Nephron progenitor cell (in vitro differentiated cells): ENCODE measurements at places on chromosomes 11 and 22.

GRCh38 chr11:67468456-67468758 is 644 bp downstream of the TMEM134 start:
- no peak for DNase-seq

DNA sequence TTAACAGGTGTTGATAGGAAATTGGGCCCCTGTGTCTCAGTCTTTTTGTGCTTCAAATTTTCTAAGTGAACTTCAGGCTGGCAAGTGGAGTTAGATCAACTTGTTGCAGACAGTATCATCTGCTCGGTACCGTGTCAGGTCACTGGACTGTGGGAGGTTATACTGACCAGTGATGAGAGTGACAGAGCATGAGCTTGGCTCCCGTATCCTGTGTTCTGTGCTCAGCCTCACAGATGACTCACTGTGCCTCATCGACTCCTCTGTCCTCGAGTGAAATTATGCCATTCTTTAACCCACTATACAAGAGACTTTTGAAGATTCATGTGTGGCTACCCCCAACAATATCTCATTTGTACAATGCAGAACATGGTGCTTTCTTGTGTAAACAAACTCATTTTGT is 7.9 kb downstream of the GRAP2 start:
- no peak for DNase-seq

GRCh38 chr22:19292458-19293230 is 1.1 kb upstream of the CLTCL1 start:
- DNase-seq = peak; percentile 6

- no peak for DNase-seq
Observed at GRCh38 chr22:25919452-25919851, 177.5 kb downstream of the MYO18B start.

GRCh38 chr11:16309226-16309625 is 47.1 kb downstream of the SOX6 start:
- DNase-seq = no peak

DNA sequence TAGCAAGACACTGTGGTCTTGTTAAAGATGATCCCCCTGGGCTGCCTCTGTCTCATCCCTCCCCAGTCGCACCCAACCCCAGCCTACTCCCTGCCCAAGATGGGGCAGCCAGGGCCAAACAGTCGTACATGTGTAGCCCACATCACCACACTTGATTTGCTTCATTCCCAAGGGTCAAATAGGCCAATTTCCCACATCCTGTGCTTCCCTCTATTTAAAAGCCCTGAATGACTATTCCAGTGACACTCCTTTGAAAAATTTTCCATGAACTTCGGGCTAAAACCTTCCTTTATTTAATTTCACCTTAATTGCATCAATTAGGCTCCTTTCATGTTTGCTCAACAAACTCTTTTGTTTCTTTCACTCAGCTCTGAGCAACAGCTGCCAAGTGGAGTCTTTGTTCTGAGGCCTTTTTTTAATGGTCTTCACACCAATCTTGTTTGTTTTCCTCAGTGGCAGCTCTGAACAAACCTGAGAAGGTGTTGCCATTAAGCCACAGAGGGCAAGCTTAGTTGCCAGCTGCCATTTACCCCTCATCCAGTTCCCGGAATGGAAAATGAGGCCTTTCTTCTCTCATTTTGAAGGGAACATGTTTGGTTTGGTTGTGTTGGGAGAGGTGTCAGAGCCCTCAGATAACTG is 126.9 kb downstream of the APIP start:
- no peak for DNase-seq

- DNase-seq = peak; percentile 1
Observed at GRCh38 chr11:73271936-73272679, at the start of gene P2RY6. Gene P2RY6, plus strand, starts transcription at chr11:73272338. Its CDS starts 24,181 bp downstream, at chr11:73296519.

- no peak for DNase-seq
Observed at GRCh38 chr22:42691440-42691839, 29.2 kb downstream of the A4GALT start.

- DNase-seq = no peak
Observed at GRCh38 chr11:43979571-43980219, 37.3 kb downstream of the C11orf96 start.

DNA sequence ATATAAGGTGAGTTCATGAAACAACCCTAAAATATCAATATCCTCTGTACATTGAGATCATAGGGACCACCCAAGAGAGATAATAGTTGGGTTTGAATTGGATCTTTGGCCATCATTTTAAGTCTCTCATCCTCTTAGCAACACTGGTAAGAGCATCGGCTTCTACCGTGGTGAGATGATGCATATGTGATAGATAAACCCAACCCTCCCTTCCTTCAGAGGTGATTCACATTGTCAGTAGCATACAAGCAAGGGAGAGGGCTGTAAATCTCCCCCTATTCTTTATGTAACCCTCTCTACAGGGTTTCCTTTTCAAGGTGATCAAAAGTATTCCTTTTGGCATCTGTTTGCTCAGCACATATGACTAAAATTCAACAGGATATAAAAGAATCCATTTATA is 102.4 kb upstream of the MTMR2 start:
- no peak for DNase-seq

GRCh38 chr11:2526808-2527381 is 82.1 kb downstream of the KCNQ1 start:
- peak; percentile 26 for DNase-seq

DNA sequence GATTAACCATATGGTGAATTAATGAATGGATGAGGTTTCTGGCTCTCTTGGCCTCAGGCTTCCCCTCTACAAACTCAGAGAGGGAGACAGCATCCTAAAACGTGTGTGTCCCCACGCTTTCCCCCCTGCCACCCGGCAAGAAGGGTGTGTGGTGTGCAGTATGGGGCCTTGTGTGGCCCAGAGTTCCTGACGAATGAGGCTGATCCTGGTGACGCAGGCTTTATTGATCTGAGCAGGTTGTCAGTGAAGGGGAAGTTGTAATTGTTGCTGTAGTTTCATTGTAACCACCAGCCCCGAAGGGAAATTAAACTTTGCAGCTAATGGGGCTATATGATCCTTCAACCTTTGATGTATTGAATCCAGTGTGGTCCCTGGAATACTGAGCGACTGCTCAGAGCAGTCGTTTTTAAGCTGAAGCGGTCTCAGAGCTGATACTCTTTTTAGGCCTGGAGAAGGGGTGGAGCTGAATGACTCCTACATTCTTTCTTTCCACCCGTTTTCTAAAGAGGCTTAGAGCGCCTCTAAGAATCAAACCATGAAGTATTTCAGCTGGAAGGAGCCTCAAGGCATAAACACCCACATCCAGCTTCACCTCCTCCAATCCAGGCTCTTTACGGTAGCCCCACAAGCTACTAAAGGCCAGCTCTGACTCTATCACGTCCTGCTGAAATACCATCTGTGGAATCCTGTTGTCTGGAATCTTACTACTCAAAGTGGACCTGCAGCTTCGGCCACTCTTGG is 284.7 kb downstream of the MIAT start:
- no peak for DNase-seq

- DNase-seq = no peak
Observed at GRCh38 chr11:64786308-64786707, 8.0 kb upstream of the SF1 start.

- no peak for DNase-seq
Observed at GRCh38 chr11:116412118-116412889, 360.5 kb downstream of the BUD13 start.

DNA sequence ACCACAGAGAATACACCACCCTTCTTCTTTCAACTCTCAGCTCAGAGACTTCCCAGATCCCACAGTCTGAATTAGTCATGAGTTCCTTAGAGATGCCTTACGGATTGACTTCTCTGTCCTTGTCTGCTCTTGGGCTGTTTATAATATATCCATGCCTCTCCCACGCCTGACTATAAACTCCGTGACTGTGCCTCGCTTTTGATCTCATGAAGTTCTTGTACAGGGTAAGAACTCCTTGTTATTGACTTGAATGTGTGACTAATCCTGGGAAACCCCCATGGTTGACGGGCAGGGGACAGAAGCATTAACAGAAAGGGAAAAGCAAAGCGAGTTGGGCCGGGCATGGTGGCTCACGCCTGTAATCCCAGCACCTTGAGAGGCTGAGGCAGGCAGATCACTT is 62.4 kb upstream of the POU2AF1 start:
- DNase-seq = no peak

GRCh38 chr11:91673705-91674104 is 550.9 kb upstream of the FAT3 start:
- DNase-seq = no peak

DNA sequence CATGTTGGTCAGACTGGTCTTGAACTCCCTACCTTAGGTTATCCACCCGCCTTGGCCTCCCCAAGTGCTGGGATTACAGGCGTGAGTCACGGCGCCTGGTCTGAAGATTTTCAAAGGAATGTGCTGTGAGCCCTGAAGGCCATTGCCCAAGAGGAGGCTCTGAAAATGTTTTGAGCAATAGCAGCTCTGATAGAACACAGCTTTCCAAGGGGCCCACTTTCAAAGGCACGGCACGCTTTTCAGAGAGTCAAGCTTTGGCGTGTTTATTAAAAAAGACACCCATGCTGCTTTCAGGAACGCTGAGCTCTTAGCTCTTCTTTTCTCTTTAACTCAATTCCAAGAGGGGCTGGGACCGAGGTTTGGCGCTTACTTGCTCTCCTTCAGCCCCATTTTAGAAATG is 73.8 kb upstream of the CDON start:
- no peak for DNase-seq

- DNase-seq = no peak
Observed at GRCh38 chr22:44247346-44247745, 65.4 kb downstream of the SHISAL1 start.

DNA sequence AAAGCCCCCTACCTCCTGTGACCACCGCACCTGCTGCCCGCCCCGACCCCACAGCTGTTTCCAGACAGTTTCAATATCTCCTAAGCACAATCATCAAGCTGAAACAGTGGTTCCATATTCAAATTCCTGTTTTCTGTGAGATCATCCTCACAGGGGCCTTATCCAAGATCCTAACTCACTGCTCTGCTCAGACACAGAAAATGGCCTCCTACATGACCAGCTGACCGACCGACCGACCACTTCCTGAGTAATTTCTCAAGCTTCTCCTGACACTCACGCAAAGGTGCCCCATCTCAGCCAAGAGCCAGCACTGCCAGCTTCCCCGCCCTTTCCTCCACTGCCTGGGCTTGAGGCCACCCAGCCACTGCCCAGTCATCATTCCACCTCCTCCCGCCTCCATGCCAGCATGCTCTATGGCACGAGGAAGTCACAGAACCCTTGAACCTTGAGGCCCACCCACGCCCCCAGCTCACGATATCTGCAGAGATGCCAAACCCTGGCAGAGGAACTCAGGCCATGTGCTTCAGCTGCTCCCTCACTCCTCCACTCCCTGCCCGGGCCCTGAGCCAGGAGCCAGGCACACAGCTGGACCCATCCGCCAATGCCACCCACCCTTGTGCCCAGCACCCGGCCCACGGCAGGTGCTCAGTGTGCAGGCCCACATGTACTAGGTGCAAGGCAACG is 14.0 kb downstream of the KIAA0930 start:
- no peak for DNase-seq

GRCh38 chr22:28817919-28818859 is 17.8 kb upstream of the XBP1 start:
- DNase-seq = no peak

- no peak for DNase-seq
Observed at GRCh38 chr11:69344570-69345145, 50.7 kb downstream of the MYEOV start.

- DNase-seq = no peak
Observed at GRCh38 chr11:81036168-81036870, 1595.5 kb upstream of the TENM4 start.

DNA sequence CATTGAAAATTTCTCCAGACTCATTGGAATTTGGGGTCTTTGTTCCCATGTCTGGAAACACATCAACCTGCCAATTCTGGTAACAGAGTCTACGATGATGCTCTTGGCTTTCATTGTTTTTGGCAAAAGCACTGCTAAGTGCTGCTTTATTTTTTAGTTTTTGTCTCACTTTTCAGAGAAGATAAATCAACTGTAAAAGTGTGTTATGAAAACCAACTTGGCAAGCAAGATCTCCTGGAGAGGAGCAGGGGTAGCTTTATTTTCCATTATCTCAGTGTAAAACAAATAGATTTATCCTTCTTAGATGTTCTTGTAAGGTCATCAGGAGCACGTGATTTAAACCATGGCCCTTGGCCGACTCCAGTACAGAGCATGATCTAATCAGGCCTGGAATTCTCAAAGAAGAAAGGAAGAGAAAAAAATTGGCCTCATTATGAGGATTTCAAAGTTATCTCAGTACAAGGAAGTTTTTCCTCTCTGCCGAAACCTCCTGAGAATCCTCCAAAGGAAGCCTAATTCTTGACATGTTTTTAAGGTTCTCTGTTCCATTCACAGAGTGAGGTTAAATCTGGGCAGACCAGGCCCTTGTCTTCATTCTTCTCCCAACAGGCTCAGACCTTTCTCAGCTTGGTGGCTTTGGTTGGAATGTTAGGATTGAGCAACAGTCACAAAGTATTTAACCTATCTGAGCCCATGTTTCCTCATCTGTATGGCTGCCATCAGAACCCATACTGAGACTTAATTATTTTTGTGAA is 16.4 kb upstream of the PAMR1 start:
- no peak for DNase-seq

DNA sequence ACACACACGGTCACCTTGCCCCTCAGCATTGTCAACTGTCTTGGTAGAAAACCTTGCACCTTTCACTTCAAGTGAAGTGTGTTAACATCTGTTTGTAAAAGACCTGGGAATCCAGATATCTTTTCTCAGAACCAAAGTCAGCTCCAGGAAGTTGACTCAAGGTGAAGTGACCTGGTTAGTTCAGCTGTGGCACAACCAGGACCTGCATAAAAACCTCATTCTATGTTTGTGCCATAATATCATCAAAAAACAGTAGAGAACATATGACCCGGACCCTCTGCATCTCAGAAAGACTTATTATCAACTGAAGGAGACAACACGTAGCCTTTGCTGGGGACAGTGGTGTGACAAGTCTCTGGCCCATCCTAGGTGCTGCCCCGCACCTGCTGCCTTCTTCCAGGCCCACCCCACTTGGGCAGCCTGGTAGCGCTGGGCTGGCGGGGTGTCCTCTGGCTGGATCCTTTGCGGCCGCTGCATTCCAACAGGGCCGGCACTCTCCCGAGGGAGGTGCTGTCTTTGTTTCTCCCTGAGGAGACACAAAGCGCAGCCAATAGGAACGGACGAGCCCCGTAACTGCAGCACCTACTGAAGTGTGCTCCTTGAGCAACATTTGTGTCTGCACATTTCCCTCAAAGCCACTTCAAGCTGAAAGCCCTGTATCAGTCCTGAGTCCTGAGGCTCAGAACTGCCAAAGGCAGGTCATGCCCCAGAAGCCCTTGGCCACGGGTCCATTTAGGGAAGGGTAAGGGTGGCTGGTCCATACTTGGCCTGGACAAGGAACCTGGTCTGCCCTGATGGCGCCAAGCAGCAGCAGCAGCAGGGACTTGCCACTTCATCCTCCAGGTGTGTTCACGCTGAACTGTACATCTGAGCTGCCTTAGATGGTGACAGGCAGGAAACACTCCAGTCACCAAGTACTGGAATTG is 25.2 kb downstream of the LRRC74B start:
- DNase-seq = no peak

DNA sequence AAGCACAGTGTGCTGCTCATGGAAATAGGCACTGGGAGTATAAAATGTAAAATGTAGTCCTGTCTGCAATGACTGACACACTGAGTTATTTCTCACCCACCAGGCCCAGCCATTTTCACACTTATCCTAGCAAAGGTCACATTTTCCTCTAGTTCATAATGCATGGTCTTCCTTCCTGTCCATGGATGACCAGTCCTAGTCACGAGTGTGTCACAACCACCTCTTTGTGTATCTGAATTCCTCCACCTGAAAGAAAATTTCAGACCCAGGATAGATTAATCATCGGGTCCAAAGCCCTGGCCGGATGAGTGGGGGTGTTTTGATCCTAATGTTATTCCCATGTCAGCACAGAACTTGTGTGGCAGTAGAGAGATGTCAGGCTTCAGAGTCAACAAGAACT is at the start of gene MRGPRX4:
MRGPRX4 (plus strand) TSS at position 172 of the 400 bp plus-strand sequence. CDS start 420 bp downstream, outside the sequence.
- no peak for DNase-seq

GRCh38 chr11:63683133-63683991 is 2.1 kb downstream of the RTN3 start:
- no peak for DNase-seq
